SJSA1 (cell line): ENCODE measurements at places on chromosomes 11 and 22.

- DNase-seq: no peak
Measured at GRCh38 chr11:135036488-135037297, 624.7 kb upstream of the B3GAT1 start.

DNA sequence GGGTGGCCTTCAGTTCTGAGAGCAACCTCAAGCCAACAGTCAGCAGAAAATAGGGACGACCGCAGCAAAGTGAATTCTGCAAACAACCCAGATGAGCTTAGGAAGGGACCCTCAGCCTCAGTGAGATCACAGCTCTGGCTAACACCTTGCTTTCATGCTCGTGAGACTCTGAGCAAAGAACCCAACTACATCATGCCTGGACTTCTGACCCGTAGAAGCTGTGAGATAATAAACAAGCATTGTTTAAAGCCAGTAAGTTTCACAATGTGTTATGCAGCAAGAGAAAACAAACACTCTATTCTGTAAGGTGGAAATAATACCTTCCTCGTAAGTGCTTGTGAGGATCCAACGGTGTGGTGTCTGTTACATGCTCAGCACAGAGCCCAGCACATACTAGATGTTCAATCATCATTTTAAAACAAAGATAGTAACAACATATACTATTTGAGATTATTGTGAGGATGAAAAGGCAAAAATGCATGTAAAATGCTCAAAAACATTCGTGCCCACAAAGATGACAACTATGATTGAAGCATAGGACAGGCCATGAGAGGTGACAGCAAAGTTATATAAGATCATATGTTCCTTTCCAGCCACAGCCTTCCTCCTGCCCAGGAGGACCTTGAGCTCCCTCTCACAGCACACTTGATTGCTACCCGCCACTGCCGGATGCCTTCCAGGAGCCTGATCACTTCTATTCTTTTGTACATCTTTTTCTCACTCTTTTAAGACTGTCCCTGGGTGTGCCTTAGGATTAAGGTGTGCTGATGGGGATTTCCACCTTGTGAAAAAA is 433.3 kb downstream of the BUD13 start:
- no peak for DNase-seq

GRCh38 chr22:34380532-34380931 is 460.3 kb upstream of the LARGE1 start:
- no peak for DNase-seq

GRCh38 chr22:38504731-38505540 is 1.2 kb downstream of the DDX17 start:
- DNase-seq: peak; percentile 59

DNA sequence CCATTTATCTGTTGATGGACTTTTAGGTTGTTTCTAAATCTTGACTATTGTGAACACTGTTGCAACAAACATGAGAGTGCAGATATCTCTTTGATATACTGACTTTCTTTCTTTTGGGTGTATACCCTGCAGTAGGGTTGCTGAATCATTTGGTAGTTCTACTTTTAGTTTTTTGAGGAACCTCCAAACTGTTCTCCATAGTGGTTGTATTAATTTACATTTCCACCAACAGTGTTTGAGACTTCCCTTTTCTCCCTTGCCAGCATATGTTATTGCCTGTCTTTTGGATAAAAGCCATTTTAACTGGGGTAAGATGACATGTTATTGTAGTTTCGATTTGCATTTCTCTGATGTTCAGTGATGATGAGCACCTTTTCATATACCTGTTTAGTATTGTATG is 330.0 kb downstream of the DDX10 start:
- DNase-seq: no peak

- no peak for DNase-seq
Measured at GRCh38 chr22:36850056-36850455, 10.8 kb upstream of the NCF4 start.

DNA sequence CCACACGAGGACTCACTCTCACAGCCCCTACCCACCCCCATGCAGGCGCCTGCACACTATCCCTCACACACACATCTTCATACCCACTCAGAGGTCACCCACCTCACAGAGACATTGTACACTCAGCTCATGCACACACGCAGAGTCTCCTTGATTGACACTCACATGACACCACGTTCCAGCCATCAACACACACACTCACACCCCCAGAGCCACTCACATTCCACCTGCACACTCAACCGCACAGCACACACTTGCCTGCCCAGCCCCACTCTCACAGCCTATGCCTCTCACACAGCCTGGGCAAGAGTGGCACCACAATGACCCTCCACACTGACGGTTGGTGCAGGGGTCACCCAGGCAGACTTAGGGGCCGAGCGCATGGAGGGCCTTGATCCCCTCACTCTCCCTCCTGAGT is 2.2 kb downstream of the SPI1 start:
- no peak for DNase-seq

DNA sequence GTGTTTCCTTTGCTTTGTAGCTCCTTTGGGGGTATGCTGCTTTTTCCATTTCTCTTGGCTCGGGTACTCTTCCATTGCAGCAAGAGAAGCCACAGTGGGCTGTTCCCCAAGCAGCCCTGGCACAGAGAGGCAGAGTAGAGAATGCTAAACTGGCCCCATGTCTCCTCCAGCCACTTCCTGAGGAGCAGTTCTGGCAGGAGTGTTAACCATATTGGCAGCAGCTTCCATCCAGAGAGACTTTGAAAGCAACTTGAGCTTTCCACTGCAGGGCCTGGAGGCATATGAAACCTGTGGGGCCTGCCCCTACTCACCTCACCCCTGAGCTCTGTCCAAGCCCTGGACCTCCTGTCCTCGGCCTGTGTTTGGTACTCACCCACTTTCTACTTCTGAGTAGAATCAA is 61.8 kb downstream of the ALX4 start:
- no peak for DNase-seq

DNA sequence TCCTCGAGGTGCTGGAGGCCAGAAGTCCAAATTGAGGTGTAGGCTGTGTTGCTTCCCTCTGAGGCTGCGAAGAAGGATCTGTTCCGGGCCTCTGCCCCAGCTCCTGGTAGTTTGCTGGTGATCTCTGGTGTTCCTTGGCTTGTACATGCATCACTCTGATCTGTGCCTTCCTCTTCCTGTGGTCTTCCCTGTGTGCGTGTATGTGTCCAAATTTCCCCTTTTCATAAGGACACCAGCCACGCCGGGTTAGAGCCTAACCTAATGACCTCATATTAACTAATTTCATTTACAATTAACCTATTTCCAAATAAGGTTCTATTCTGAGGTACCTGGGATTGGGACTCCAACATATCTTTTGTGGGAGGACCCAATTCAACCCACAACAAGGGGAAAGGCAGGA is 21.5 kb downstream of the RIBC2 start:
- no peak for DNase-seq

- no peak for DNase-seq
Measured at GRCh38 chr11:22193348-22194051, 615 bp downstream of the ANO5 start.
